ENCODE measurements at places on chromosomes 12 and 14.

GRCh38 chr12:98425859-98426258 lies 89.5 kb upstream of the TMPO start:
- no peak for DNase-seq

GRCh38 chr12:8028267-8028666 lies 4.2 kb upstream of the FOXJ2 start:
- no peak for DNase-seq

DNA sequence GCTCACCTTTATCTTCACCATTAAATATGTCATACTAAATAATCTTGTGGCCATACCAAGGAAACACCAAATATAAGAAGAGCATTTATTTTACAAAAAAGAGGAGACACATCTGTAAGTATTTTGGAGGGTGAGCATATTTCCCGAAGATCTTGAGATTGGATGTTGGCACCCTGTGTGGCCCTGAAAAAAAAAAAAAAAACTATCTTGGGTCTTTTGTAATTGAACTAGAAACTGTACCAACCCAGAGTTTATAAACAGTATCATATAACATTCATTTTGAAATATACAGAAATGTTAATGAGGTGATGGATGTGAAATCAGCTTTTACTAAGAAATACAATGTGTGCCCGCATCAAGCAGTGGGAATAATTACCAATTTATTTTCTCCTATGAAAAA lies 104.0 kb upstream of the FRMD6 start:
- no peak for DNase-seq

DNA sequence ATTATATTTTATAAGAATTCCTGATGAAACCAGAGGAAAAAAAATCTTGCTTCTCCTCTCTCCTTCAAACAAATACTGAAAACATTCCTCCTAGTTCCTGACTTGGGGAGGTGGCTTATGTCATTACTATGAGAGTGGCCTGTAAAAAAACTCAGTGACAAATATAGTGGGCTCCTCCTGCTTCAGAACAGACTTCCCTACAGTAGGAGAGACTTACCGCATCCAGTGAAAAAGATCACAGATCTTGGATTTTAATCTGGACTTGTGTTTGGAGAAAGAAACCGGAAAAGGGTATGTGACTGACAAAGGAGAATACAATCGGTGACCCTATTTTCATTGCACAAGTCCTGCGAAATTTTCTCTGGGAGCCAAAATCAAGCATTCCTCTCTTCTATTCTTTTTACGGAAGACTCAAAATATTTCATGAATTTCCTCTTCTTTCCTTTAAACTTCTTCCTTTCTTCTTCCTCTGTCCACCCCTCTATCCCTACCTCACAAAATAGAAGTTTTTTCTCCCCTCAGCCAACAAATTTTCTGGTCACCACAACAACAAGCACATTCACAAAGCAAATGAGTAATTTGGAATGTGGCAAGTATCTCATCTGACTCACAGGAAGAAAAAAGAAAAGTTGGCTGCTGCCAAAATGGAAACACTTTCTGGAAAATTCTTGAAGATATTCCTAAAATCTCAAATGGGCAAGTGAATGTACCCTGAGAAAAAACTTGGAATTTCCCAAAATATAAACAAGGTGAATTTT lies 185.1 kb upstream of the CDKN3 start:
- DNase-seq = peak; percentile 87

DNA sequence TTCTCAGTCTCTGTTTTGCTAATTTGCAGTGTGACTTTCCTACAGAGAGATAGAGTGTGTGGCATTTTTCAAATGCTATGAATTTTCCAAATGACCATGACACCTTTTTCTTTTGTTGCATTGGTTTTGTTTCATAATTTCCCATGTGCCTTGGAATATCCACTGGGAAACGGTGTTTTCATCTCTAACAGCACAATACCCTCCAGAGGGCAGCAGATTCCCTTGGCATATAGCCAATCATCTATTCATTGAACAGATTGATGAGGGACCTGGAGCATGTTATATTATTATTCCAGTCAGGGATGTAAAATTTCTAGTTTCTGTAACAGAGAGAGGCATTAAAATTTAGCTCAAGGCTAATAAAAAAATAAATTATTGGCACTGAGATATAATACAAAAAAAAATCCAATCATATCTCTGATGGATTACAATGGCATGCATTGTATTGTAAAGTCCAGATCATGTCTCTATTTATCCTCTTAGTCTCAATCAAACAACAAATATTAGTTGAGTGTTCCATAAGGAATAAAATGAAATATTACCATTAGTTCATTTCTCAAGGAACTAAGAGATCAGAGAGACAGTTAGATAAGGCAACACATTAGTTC lies 29.6 kb upstream of the NTN4 start:
- DNase-seq = peak; percentile 41

DNA sequence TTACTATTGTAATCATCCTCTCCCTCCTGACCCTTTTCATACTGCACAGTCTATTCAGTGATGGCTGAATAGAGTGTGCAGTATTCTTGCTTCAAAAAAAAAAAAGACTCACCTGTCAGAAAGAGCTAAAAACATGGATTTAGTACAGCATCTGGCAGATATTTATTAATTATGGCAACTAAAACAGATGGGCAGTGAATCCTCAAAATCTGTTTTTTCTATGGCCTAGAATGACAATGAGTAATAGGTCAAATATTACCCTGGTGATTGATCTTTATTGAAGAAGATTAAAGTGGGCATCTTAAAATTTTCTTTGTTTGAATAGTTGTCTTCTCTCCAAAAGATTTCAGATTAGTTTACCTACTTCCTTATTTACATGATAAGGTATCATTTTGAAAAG lies 543.6 kb downstream of the FOXG1 start:
- DNase-seq = no peak

- no peak for DNase-seq
These were observed 26.4 kb upstream of the NUDT14 start for GRCh38 chr14:105207460-105207901.

DNA sequence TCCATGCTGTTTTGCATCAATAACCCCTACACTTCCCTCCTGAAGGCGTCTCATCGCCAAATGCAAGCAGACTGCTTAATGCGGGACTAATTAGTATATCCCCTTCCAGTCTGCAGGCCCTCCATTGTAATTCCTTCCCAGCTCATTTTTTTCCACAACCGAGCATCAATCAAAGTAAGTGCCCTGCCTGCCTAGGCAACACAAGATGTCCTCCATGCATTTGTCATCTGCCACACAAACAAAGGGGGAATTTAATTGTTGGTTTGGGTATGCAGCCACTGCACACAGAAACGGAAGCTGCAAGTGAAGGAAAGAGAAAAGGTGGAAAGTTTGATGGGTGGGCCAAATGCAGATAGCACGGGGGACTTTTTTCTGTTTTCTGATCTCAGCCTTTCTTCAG lies 168.0 kb downstream of the EGLN3 start:
- no peak for DNase-seq

GRCh38 chr14:71623939-71624338 lies 308.3 kb upstream of the RGS6 start:
- no peak for DNase-seq

- DNase-seq = no peak
These were observed 5.5 kb upstream of the GAS2L3 start for GRCh38 chr12:100567945-100568344.

DNA sequence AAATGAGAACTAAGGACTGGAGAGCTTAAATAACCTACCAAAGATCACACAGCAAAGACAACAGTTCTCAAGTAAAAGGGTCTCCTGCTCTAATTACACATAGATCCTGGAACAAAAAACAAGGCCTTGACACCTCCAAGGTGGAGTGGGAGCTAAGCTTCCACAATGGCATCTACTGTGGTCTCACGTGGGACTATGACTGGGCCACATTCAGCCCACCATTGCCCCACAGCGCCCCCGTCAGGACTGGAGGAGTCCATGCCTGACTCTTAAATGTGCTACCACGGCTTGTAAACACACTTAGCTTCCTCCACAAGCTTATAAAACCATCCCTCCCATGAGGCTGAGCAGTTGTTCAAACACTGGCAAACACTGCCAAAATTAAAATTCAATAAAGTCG lies 88.5 kb downstream of the GCH1 start:
- DNase-seq = no peak

GRCh38 chr14:71932229-71932981 lies at the start of gene RGS6:
Gene RGS6 (plus strand): TSS chr14:71932429.
- DNase-seq = peak; percentile 27

GRCh38 chr14:79101388-79101787 lies 931.2 kb downstream of the NRXN3 start:
- no peak for DNase-seq

GRCh38 chr12:24742378-24742777 lies 206.5 kb downstream of the BCAT1 start:
- no peak for DNase-seq

DNA sequence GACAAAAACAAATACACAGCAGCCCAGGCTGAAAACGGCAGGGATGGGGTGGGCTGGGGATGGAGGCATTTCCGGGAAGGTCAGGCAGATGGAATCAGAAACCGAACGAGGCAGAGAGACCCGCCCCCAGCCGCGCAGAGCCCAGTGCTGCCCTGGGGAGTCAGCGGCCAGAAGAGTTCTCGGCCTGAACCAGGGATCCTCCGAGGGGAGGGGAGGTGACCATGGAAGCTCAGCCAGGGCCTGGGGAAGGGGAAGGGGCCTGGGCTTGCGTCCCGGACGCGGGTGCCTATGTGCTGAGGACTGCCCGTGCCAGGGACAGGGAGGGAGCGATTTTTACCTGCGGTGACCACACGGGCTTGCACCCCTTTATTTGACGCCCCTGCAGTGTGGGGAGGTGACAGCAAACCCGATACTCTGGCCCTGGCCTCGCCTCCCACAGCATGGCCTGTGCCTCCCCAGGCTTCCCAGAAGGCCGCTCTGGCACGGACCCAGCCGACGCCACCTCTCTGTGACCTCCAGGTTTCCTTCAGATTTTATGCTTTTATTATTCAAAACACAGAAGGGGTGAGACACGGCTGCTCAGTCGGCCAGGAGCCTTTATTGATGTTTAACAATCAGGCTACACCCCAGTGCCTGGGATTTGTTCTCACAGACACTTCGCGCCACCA lies 7.7 kb downstream of the LRCOL1 start:
- peak; percentile 13 for DNase-seq

DNA sequence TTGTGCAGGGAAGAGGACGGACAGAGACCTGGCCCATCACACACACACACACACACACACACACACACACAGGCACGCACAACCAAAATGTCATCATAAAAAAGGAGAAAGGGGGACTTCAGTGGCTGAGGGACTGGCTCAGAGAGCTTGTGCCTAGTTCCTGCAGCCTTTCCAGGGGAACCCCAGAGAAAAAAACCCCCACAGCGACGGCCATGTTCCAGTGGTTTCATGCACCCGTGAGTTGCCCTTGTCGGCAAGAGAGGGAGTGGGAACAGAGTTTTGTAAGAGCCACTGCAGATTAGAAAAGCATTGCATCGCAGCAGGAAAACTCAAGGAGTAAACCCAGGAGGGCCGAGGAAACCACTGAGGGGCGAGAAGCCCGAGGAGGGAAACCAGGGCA lies 24.5 kb upstream of the FBXO21 start:
- DNase-seq = no peak

GRCh38 chr14:51331486-51332367 lies 91.7 kb downstream of the TMX1 start:
- DNase-seq = peak; percentile 80

GRCh38 chr12:69225251-69225910 lies 14.0 kb upstream of the CPSF6 start:
- peak; percentile 10 for DNase-seq

- peak; percentile 80 for DNase-seq
These were observed 161.2 kb downstream of the DAD1 start for GRCh38 chr14:22427771-22428231.

- DNase-seq = no peak
These were observed 2.0 kb downstream of the DIO3 start for GRCh38 chr14:101563352-101563653.

DNA sequence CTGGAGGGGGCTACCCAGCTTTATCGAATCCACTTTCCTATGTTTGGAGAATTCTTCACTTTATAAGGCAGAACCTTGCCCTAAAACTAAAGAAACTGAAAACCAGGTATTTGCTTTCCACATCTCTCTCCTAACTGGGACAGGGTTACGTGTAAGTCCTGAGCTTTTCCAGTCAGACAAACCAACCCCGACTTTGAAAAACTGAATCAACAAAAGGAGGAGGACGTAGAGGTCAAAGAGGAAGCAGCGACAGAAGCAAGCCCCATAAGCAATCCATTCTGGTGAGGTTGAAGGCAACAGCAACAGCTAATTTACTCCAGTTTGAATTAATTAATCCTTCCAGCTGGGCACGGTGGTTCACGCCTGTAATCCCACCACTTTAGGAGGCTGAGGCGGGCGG lies 47.2 kb downstream of the LRP6 start:
- no peak for DNase-seq

GRCh38 chr12:27285403-27285802 lies 41.3 kb downstream of the STK38L start:
- DNase-seq = peak; percentile 30

GRCh38 chr12:1534748-1535147 lies 59.6 kb downstream of the FBXL14 start:
- DNase-seq = no peak

DNA sequence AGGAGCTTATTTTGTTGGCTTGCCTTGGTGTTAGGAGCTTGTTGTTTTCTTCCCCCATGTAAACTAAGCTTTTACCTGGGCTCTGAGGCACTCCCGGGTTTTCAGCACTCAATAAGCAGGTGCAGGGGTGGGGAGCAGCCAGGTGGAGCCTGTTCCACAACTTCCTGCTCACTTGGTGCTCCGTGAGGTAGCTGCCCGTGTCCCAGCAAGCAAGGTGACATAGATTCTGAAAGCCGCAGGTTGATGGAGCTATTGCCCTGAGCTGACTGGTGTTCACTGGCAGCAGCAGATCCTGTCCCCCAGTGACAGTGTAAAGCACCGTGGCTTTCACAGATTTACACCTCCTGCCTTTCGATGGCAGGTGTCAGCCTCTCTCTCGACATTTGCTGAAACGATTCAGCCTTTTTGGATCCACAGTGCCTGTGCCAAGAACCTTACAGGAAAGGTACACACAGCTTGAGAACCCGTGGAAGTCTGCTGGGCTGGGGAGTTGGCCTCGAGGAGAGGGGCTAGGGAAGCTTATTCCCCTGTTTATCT lies 295.7 kb upstream of the FKBP4 start:
- no peak for DNase-seq

DNA sequence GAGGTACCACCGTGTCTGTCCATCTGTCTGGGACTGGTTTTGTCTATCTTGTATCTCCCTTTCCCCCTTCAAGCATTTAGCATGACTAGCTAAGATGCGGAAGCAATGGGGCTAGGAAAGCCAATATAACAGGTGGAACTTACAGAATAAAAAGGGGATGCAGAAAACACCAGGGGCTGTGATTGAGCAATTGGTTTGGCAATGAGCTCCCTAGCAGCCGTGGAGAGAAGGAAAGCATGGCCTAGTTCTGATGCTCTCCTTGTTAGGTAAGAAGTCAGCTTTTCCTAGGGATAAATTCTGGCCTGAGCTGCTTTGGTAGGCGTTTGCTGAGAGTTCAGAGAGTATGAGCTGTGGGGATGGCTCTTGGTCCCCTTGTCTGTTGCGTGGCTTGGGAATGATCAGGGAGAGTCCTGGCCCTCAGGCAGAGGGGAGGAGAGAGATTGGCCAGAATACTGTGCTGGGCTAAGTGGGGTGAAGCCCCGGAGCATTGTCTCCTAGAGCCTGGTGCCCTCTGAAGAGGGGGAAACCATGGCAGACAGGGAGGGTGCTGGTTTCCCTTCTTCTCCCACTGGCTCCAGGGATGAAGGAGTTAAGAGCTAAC lies 7.1 kb downstream of the SETD1B start:
- DNase-seq = no peak

Measured in iris pigment epithelial cell (primary cell).